Daoy (cell line): ENCODE measurements at places on chromosomes 3 and 15. TPM values are rescaled to one million over a fixed set of nuclear protein-coding genes. Genes with fewer than 3 reads are reported as not detected.

DNA sequence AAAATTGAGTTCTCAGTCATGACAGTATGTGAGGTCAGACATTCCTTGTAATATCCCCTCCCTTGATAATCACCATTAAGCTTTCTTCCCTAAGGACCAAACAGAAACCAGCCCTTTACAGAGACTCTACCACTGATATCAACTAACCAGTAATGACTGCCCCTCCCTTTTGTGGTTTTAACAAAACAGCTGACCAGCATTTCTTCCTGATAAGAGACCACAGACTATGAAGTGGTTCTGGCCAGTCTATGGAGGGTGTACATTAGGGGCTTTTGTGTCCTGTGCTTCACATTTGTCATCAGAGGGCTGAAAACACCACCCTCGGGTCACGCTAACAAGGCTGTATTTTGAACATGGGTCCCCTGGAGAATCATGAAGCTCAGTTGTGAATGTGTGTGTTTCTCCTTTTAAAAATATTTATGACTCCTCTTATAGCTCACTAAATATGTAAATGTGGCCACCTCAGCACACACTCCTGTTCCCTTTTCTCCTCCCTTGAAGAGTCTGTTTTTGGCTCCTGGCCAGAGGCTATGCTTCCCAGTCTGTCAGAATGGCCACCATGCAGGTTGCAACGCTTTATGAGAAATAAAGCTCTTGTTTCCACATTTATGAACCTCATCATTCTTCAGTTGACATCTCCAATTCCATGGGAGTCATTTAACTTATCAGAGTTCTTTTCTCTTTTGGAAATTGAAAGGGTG is 239.3 kb downstream of the CPNE4 start:
- peak; percentile 42 for DNase-seq

DNA sequence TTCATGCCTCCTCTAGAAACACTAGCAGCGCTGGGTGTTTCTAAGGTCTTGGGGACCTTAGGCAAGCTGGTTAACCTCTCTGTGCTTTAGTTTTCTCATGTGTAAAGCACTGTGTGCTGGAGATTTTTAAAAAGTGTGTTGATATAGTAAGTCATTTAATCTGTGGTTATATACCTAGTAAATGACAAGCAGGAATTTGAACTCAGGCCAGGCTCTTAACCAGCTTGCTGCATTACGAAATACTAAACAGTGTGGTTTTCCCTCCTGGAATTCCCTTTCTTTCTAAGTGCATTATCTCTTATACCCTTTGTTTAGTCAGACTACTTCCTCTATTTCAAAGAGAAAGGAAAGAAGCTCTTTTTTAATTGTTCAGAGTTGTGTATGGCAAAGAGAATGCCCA is 26.5 kb downstream of the NEO1 start:
- DNase-seq = peak; percentile 85

- DNase-seq = no peak
Measured at GRCh38 chr3:185764980-185765370, 59.9 kb downstream of the IGF2BP2 start.

DNA sequence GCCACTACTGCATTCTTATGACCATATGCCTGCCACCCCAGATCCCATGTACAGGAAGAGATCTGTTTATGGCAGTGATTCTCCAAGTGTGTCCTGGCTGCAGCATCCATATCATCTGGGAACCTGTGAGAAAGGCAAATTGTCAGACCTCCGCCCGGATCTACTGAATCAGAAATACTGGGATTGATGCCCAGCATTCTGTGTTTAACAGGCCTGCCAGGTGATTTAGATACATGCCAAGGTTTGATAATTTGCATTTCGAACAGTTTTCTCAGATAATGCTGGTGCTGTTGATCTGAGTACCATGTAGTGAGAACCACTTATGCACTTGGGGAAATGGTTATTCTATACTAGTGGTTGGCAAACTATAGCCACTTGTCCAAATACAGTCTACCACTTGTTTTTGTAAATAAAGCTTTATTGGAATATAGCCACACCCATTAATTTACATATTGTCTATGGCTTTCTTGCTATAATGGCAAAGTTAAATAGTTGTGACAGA is 165.4 kb downstream of the SSR3 start:
- no peak for DNase-seq

DNA sequence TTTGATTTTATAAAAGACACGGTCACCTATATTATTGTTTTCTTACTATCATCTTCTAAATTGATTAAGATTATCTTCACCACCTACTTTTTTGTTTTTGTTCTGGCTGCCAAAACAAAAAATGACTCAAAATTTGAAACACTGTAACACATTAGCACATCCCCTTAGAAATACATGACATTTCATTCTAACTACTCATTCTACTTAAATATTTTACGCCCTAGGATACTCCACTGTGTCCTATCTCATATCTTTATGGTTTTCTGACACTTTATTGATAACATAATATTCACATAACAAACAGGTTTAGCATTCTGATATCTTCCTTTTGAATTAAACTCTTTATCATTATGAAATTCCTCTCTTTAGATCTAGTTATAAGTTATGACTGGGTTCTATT is 656.2 kb downstream of the GBE1 start:
- no peak for DNase-seq

DNA sequence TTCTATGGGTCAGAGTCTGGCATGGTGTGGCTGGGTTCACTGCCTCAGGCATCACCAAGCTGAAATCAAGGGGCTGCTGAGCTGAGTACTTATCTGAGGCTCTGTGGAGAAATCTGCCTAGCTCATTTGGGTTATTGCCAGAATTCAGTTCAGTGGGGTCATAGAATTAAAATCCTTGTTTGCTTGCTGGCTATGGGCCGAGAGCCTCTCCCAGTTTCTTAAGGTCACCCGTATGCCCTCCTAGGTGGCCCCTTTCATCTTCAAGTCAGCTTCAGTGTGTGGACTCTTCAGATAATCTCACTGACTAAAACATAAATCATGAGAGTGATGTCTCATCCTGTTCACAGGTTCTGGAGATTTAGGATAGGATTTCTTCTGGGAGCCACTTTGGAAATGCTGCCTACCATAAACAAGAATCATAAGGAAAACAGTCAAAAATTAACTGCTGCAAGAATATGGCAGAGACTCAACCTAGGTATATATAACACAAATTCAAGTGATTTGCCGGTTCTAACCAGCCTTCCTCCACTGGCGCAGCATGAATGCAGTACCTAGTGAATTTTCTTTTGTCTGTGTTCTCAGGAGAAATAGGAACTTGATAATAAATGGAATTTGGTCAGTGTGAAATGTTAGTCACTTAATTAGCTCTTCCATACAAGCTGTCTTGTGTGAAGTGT is 5.3 kb downstream of the CP start:
- DNase-seq = no peak

- DNase-seq = no peak
Measured at GRCh38 chr3:44996556-44996969, 20.5 kb downstream of the EXOSC7 start.

RARB gene
- total RNA-seq = 4.7 and 7.1 TPM in 2 replicates

MKRN3 gene
- 12.1 and 15.0 TPM in 2 replicates for total RNA-seq

CCR4 gene
- total RNA-seq = not detected in 2 replicates

RASGRF1 gene
- not detected in 2 replicates for total RNA-seq
